ENCODE measurements at places on chromosomes 6 and 20. TPM values are rescaled to one million over a fixed set of nuclear protein-coding genes. Genes with fewer than 3 reads are reported as not detected.

ZCCHC3 gene
- polyA plus RNA-seq = 14.0 TPM

- H3K4me3 ChIP-seq = no peak overlapping the region
- peaks cover 2% of the 10 kb centered on the region for H3K27me3 ChIP-seq
- no peak overlapping the region for H3K27ac ChIP-seq
- H3K36me3 ChIP-seq = peaks cover 4% of the 10 kb centered on the region
- no peaks in the 10 kb centered on the region for H3K4me1 ChIP-seq
These were observed 85.3 kb downstream of the SYCP2 start for GRCh38 chr20:59848182-59848581.

- no peaks in the 10 kb centered on the region for H3K4me1 ChIP-seq
- no peak overlapping the region for H3K4me3 ChIP-seq
- H3K27me3 ChIP-seq = no peaks in the 10 kb centered on the region
- no peak overlapping the region for H3K27ac ChIP-seq
These were observed 46.4 kb downstream of the ORC3 start for GRCh38 chr6:87636315-87636714.

RAD21L1 gene
- polyA plus RNA-seq = not detected

ZSCAN23 gene
- polyA plus RNA-seq = not detected

MSH5 gene
- not detected for polyA plus RNA-seq

- no peak for DNase-seq
- H3K27ac ChIP-seq = no peak overlapping the region
- H3K27me3 ChIP-seq = peaks cover 16% of the 10 kb centered on the region
- no peaks in the 10 kb centered on the region for H3K4me1 ChIP-seq
- H3K4me3 ChIP-seq = peak overlapping the region; percentile 46
These were observed 9.8 kb downstream of the DUSP15 start for GRCh38 chr20:31860390-31861134.

DEFB124 gene
- polyA plus RNA-seq = not detected

TNXB gene
- polyA plus RNA-seq = not detected

DNA sequence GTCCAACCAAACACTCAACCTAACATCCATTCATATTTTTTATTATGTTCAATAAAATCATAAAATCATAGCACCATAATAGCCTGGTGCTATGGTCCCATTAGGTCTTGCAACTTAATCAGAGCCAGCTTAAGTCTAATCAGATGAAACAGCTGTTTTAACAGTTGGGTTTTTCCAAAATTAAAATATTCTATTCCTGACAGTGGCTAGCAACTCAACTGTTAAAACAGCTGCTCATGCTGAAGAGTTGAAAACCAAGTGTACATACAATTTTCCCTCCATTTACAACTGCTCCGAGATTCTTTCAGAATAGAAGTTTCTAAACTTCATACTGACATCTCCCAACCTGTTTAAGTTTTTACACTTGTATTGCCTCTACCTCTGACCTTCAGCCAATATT, 89.5 kb downstream of the UBE3D start:
- no peaks in the 10 kb centered on the region for H3K4me1 ChIP-seq
- peaks cover 2% of the 10 kb centered on the region for H3K27me3 ChIP-seq
- no peak for DNase-seq

GRCh38 chr6:143575901-143576426, 64.4 kb upstream of the FUCA2 start:
- H3K36me3 ChIP-seq = peaks cover 6% of the 10 kb centered on the region
- no peaks in the 10 kb centered on the region for H3K27me3 ChIP-seq
- H3K4me3 ChIP-seq = no peak overlapping the region
- no peaks in the 10 kb centered on the region for H3K4me1 ChIP-seq
- H3K27ac ChIP-seq = no peak overlapping the region
- DNase-seq = no peak

DNA sequence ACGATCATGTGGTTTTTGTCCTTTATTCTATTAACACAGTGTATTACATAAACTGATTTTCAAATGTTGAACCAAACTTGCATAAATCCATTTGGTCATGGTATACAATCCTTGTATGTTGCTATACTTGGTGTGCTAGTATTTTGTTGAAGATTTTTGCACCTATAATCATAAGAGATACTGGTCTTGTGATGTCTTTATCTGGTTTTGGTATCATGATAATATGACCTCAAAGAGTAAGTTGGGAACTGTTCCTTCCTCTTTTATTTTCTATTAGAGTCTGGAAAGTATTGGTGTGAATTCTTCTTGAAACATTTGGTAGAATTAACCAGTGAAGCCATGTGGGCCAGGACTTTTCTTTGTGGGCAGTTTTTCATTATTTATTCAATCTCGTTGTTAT, 65.3 kb downstream of the TRPC4AP start:
- no peak for DNase-seq
- no peaks in the 10 kb centered on the region for H3K4me1 ChIP-seq
- H3K36me3 ChIP-seq = peaks cover 15% of the 10 kb centered on the region

DNA sequence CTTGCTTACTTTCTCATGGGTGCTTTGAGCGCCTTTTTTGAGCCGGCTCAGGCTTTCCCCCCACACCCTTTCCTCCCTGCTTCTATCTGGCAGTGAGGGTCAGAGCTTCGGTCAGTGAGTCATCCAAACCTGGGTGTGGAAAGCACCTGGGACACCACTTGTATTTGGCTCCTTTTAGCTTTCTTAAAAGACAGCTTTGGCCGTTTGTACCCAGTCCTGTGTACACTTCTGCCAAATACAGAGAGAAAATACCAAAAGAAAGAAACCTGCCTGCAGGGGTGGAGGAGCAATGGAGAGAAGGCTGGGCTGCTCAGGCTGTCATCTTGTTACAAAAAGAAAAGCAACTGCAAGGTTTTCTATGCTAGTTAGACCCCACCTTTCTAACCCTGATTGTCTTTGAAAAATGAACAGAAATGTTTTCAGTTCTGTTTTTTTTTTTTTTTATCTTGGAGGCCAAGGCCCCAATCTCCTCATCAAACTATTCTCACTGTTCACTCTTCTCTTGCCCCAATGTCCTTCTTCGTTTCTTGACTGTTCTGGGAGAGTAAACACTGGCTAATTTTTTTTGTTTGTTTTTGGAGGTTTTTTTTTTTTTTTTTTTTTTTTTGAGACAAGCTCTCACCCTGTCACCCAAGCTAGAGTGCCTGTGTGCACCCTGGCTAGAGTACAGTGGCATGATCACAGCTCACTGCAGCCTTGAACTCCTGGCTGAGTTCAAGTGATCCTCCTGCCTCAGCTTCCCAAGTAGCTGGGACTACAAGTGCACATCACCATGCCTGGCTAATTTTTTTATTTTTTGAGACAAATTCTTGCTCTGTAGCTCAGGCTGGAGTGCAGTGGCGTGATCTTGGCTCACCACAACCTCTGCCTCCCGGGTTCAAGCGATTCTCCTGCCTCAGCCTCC, 76.4 kb downstream of the SSR1 start:
- H3K4me3 ChIP-seq = no peak overlapping the region
- H3K27me3 ChIP-seq = peaks cover 4% of the 10 kb centered on the region
- H3K27ac ChIP-seq = no peak overlapping the region
- peaks cover 27% of the 10 kb centered on the region for H3K36me3 ChIP-seq
- no peak for DNase-seq
- peaks cover 21% of the 10 kb centered on the region for H3K4me1 ChIP-seq

GRCh38 chr6:64301307-64302236, 666.0 kb downstream of the PHF3 start:
- H3K4me3 ChIP-seq = no peak overlapping the region
- H3K36me3 ChIP-seq = peaks cover 3% of the 10 kb centered on the region
- H3K4me1 ChIP-seq = no peaks in the 10 kb centered on the region
- H3K27ac ChIP-seq = no peak overlapping the region
- no peak for DNase-seq
- peaks cover 4% of the 10 kb centered on the region for H3K27me3 ChIP-seq

- no peak overlapping the region for H3K27ac ChIP-seq
- no peak overlapping the region for H3K4me3 ChIP-seq
- no peaks in the 10 kb centered on the region for H3K4me1 ChIP-seq
- H3K27me3 ChIP-seq = peaks cover 6% of the 10 kb centered on the region
- no peaks in the 10 kb centered on the region for H3K36me3 ChIP-seq
- peak; percentile 19 for DNase-seq
These were observed 15.4 kb upstream of the IP6K3 start for GRCh38 chr6:33761922-33762629.

LY6G6C gene
- polyA plus RNA-seq = not detected

PACSIN1 gene
- polyA plus RNA-seq = 3.3 TPM

GRCh38 chr6:88574031-88574430, 389.4 kb downstream of the RNGTT start:
- H3K4me3 ChIP-seq = no peak overlapping the region
- H3K36me3 ChIP-seq = no peaks in the 10 kb centered on the region
- DNase-seq = no peak
- no peaks in the 10 kb centered on the region for H3K4me1 ChIP-seq
- peaks cover 1% of the 10 kb centered on the region for H3K27me3 ChIP-seq
- no peak overlapping the region for H3K27ac ChIP-seq

GRCh38 chr6:164693944-164694343, 615.5 kb downstream of the C6orf118 start:
- no peaks in the 10 kb centered on the region for H3K4me1 ChIP-seq
- H3K27ac ChIP-seq = no peak overlapping the region
- peaks cover 4% of the 10 kb centered on the region for H3K27me3 ChIP-seq
- no peaks in the 10 kb centered on the region for H3K36me3 ChIP-seq

- peaks cover 1% of the 10 kb centered on the region for H3K27me3 ChIP-seq
- no peak overlapping the region for H3K27ac ChIP-seq
- DNase-seq = no peak
These were observed 280.7 kb downstream of the UST start for GRCh38 chr6:149027484-149027883.

DNA sequence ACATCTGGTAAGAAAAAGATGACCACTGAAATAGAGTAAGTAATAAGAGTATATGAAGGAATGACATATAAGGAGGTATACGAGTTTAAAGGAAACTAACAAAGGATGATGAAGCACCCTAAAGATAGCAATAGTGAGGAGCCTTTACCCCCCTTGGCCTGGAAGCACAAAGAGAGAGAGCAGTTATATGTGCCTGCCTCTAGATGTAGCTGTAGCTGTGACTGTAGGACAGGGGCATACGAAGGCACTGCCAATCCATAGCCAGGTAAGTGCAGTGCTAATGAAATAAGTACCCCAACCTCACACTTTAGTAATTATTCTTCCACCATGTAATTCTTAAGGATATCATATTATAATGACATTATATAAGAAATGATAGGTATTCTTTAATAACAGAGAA, 90.1 kb upstream of the FKBP1C start:
- H3K27ac ChIP-seq = no peak overlapping the region
- no peak for DNase-seq
- no peak overlapping the region for H3K4me3 ChIP-seq

DNA sequence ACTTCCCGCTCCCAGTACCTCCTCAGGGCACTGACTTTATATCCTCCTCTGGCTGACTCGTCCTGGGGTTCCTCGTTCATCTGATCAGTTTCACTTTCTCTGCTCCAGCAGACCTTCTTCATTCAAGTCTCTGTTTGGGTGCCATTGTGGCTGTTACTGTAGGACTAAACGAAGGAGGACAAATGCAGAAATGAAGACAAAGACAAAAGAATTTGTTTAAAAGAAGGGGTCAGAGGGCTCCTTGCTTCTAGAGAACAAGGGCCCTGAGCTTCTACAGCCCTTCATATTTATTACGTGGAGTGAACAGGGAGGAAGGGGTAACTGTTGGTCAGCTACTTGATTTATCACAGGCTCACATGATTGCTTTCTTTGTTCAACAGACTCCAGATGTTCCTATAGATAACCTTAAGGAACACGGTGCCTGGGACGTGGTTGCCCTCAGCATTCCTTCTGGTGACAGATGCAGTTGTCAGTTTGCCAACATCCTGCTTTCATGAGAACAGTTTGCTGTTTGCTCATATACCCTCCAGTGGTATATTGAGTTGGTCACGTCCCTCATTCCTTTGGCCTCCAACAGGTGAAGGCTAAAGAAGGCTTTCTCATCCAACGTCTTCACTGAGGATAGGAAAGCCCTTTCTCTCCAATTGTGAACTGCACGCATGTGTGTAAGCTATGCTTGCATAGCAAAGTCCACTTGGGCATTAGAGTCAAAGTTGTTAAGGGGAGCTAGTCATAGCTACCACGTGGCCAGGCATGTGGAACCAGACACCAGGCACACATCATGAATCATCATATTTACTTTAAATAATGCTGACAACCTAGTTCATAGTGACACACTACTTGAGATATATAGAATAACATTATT, 69.1 kb upstream of the BTN3A2 start:
- H3K36me3 ChIP-seq = no peaks in the 10 kb centered on the region
- no peak overlapping the region for H3K4me3 ChIP-seq
- H3K27me3 ChIP-seq = peaks cover 2% of the 10 kb centered on the region
- H3K4me1 ChIP-seq = peaks cover 6% of the 10 kb centered on the region
- no peak overlapping the region for H3K27ac ChIP-seq

SIM1 gene
- not detected for polyA plus RNA-seq

DNA sequence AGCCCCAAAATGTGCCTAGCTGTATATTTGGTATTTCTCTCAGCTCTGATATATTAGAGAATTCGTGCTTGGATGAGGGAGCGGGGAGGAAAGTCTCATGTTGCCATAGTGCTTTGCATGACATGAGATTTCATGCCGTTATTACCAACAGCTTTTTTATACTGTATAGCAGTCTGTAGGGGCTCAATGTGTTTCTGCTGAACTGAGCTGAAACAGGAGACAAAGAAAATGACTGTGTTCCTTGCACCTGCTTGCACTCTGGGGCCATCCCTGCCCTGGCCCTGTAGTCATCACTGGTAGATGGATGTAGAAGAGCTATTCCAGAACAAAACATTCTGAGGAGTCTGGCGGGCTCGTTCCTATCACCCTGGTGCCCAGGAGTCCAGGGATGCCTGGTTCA, 128.0 kb upstream of the SASH1 start:
- H3K27me3 ChIP-seq = no peaks in the 10 kb centered on the region
- H3K4me1 ChIP-seq = no peaks in the 10 kb centered on the region
- no peak for DNase-seq
- H3K36me3 ChIP-seq = no peaks in the 10 kb centered on the region
- no peak overlapping the region for H3K27ac ChIP-seq
- H3K4me3 ChIP-seq = no peak overlapping the region

Measured in immature natural killer cell (primary cell).